Small intestine (tissue), 16 donors: ENCODE measurements at places on chromosomes 7 and 10.

DNA sequence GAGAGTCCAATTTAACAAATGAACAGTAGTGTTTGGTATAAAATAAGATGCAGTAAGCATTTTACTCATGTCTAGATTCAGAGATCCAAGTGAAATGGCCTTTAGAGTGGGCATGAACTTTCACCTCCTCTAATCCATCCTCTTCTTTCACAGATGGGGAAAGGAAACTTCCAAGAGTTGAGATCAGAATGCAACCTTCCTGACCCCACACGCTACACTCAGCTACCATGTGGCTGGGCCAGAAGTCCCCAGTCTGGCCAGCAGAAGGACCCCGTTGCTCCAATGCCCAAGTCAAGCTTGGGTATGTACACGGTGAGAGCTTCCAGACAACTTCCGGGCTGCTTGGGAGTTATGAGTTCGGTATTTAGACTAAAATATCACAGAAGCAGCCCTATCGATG, 228.0 kb downstream of the ELMO1 start:
- no peak for DNase-seq

GRCh38 chr7:66731986-66732385, 8.5 kb upstream of the RABGEF1 start:
- no peak for DNase-seq

DNA sequence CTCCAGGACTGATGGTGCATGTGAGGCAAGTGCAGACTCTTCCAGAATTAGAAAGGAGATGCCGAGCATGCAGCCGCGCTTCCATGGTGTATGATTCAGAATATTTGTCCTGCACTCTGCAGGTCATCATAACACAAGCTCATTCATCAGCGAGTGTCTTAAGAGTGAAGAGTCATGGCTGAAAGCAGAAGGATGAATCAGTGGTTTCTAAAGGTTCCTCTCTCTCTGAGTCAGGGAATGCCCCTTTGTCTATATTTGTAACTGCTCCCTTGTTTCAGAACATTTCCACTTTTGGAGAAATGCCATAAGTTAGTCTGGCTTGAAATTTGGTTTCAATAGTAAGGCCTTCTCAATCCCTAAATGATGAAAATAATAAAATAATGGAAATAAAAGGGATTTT, 52.3 kb downstream of the HECW1 start:
- DNase-seq = no peak

GRCh38 chr10:119211176-119211575, 3.8 kb downstream of the GRK5 start:
- DNase-seq = no peak

DNA sequence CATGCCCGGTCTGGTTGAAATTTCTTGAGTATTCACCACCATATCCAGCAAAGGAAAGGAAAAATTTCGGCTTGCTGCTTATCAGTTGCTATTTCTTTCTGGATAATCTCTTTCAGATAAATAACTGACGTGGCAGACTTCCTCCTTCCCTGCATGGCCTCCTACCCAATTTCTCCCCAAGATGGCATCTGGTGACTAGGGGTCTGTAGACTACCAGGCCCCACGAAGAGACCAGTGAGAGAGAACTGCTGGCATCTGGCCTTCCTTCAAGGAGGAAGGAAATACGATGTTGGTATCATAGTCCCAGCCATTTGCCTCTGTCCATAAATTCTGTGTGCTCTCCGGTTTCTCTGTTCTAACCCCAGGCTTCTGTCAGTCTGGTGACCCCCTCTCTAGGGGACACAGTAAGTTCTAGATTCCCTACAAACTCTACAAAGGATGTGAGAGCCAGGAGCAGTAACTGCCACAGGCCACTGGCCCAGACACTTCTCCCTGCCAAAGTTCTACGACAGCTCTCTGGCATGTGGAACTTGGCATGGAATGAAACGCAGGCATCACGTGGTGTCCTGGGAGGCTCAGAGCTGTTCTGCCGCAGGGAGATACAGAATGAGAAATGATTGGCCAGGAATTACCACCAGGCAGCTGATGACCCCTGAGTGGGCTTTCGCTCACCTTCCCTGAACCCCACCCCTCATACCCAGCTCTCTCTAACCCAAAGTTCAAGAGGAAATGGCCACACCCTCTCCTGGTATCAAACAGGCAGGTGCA, 30.0 kb upstream of the MSRB2 start:
- peak; percentile 94 for DNase-seq

DNA sequence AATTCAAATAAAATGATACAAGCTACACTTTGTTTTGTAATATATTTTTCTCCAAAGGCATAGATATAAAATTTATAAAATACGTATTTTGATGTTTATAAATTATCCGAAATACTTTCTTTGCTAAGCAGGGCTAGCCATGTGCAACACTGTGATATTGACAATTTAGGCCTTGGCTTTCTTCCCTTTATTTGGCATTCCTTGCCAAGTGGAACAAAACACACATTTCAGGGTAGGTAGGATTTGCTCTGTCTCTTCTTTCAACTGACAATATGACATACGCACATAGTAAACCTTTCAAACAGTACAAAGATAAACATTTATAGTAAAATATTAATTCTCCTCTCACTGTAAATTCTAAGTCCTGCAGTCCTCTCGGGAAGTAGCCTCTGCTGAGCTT, 103.3 kb upstream of the POT1 start:
- DNase-seq = no peak

- no peak for DNase-seq
Observed at GRCh38 chr7:128954830-128955802, 17.4 kb downstream of the IRF5 start.

- no peak for DNase-seq
Observed at GRCh38 chr10:11265484-11265883, 247.8 kb downstream of the CELF2 start.

DNA sequence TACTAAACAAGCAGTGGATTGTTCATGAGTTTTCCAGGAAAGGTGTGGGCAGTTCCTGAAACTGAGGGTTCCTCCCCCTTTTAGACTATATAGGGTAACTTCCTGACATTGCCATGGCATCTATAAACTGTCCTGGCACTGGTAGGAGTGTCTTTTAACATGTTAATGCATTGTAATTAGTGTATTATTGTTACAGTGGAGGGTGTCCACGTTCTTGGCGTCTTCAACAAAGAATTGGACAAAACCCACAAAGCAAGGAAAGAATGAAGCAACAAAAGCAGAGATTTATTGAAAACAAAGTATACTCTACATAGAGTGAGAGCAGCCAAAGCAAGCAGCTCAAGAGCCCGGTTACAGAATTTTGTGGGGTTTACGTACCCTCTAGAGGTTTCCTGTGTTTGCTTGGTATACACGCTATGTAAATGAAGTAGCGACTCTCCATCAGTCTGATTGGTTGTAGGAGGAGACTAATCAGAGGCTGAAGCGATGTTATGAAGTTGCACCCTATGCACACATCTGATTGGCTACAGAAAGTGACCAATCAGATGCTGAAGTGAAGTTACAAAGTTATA, 175.2 kb downstream of the NSUN6 start:
- no peak for DNase-seq
